ENCODE measurements at places on chromosomes 3 and 15.

GRCh38 chr15:69848551-69849231 lies 249.0 kb downstream of the TLE3 start:
- no peak for DNase-seq

DNA sequence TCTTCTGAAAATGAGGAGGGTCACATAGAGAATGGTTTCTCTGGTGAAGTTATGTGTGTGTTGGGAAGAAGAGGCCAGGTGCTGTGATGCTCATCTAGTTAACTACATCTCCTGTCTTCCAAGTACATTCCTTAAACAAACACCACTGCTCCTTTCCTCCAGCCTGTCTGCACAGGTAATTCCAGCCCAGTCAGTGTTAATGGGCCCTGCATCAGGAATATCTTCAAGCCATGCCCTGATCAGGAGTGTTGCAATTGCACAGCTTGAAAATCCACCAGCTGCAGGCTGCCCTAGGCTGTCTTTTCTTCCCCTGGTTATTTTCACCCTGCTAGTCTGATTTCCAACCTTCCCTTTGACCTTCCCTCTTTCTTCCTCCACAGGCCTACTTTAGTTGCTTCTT lies 41.9 kb upstream of the LMOD3 start:
- DNase-seq = no peak

DNA sequence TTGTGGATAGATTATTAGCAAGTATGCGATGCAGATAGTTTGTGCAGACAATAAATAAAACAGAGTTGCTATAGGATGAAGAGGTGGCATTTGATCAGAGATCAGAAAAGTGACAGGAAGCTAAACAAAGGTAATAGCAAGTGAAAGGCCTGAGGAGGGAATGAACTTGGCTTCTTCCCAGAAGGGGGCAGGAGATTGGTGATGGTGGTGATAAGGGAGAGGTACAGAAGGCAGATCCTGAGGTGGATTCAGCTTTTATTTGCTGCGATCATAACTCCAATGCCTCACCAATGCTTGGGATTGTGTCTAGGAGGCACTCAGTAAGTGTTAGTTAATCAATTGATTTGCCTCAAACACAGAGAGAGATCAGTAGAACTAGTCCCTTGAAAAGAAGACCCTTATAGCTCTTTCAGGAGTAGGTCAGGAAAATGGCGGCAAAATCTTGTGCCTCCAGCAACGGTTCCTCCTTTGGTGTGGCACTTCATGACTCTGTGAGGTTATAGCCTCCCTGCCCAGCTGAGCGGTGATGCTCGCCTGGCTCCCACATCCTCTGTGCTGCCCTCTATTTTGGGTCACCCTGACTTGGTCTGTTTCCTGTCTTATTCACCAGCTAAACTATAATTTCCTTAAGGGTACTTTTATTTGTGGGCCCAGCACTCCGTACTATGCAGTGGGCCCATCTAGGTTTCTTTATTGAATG lies 37.5 kb downstream of the TGFBR2 start:
- DNase-seq = peak; percentile 43

- DNase-seq = no peak
Observed at GRCh38 chr15:93289941-93290617, 201.1 kb upstream of the RGMA start.

GRCh38 chr15:41809526-41810220 lies 18.2 kb upstream of the JMJD7 start:
- no peak for DNase-seq

DNA sequence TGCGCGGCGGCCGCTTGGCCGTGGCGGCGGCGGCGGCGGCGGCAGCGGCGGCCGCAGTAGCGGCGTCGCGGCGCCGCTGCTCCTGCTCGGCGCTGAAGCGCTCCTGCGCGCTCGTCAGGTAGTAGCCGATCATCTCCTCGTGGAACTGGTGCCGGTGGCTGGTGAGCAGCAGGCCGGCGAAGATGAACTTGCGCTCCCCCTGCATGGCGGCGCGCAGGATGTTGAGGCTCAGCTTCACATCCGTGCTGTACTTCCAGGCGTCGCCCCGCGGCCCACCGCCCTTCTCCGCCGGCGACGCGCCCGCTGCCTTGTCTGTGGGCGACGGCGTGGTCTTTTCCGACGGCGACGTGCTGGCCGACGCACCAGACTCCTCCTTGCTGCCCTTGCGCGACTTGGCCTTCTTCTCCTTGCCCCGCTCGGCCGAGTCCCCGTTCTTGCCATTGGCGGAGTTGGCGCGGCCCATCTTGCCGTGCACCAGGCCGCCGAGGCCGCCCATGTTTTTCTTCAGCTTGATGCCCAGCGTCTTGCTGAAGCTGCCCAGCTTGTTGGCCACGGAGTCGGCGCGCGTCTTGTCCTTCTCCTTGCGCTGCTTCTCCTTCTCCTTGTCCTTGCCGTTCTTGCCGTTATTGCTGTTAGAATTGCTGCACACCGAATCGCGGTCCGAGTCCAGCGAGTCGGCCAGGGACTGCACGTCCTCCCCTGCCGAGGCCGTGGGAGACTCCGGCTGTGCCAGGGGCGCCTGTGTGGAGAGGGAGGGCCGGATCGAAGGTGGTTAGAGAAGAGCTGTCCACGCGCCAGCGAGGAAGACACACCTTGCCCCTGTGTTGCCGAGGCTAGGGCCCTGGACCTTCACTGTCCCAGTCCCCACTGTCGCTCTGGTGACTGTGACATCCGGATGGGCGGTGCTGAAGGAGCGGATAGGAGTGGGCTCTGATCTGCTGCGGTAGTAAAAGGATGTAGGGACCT lies 157.6 kb downstream of the KLF13 start:
- DNase-seq = peak; percentile 34

DNA sequence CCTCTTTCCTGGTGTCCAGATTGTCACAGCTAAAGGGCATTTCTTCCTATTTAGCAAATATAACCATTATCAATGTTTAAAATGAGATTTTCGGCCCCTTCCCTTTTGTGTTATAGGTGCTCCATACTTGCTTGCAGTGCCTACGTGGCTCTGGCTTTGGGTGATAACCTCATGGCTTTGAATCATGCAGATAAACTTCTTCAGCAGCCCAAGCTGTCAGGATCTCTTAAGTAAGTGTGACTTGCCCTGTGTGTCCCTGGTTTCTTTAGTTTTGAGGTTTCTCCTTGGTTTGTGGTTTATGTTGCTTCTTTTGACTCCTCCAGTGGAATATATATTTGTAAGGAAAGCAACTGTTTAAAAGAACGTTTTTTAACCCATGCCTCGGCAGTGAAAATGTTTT lies 58.5 kb upstream of the TRIM71 start:
- DNase-seq = no peak

DNA sequence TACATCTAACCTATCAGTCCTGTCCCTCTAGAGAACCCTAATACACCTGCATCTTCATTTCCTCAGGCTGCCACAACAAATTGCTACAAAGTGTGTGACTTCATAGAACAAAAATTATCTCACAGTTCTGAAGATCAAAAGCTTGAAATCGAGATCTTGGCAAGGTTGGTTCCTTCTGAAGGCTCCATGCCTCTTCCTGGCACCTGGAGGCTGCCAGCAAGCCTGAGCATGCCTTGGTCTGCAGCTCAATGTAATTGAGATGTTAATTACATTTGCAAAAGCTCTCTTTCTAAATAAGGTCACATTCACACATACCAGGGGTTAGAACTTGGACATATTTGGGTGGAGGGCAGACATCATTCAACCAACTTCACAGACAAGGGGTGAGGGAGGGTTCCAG lies 86.4 kb upstream of the ABHD17C start:
- no peak for DNase-seq

DNA sequence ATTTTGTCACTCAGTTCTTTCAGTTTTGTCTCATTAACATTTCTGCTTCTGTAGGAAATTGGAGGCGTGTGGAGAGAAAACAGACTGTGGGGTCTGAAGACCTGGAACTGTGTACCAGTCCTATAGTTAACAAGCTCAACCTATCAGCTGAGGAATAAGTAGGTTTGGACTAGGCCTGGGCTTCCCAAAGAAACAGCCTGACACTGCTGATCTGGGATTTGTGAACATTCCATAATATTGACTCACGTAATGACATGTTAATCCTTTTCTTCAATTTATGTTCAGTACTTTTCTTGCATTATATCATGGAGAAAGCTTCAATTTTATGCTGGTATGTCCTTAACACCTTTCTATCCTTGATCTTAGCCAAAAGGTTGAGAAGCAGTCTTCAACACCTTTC lies 181.6 kb upstream of the RORA start:
- DNase-seq = no peak

DNA sequence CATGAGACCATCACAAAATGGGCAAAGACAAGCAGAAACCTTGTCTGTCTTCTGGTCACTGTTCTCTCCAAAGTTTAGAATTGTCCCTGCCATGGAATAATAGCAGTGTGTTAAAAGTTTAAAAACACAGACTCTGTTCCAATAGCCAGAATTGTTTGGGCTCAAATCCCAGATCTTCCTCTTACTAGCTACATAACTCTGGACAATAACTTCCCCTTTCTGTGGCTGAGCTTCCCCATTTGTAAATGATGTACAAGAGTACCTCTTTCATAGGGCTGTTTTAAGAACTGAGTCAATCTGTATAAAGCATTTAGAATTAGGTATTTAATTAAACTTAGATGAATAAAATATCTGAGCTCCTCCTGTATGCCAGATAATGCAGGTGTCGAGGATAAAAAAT lies 623.0 kb downstream of the NTRK3 start:
- DNase-seq = no peak

DNA sequence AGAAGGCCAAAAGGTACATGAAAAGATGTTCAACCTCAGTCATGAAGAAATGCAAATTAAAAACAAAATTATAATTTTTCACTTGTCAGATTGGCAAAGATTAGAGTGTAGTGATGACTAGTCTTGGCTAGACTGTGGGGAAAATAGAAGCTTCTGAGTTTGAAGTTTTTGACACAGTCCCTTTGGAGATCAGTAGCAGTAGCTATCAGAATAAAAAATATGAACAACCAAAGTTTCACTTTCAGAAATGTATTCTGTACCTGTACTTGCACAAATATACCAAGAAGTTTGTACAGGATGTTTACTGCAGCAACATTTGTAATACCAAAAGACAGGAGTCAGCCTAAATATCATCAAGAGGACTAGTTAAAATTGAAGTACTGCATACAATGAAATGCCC lies 14.1 kb downstream of the ATP2C1 start:
- DNase-seq = no peak

DNA sequence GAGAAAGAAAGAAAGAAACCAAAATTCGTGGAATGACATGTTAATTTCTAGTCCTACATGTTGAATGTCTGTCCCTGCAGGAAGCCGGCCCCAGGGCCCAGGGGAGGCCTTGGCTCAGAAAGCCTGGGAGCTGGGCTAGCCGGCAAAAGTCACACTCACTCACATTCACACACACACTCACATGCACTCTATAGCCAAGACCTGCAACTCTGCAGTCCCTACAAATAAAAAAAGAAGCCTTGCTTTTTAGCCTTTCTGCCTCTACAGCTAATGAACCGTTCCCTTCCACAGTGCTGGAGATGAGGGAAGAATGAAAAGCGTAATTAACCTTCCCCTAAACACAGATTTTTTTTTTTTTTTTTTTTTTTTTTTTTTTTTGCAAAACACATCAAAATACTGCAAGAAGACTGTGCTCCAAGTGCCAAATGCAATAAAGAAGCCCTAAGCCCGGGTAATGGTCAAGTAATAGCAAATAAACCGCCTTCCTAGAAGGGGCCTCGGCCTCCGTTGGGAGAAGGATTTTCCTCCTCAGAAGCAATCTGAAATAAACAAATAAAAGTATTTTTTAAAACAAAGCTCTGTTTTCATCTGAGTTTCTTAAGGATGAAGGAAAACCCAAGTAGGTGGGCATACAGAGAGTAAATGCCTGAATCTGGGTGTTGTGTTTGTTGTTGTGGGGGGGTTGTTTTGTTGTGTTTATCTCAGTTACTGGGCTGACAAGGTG lies 4.3 kb downstream of the MECOM start:
- peak; percentile 66 for DNase-seq

GRCh38 chr3:104279617-104280016 lies 1087.1 kb upstream of the ALCAM start:
- no peak for DNase-seq

- no peak for DNase-seq
Observed at GRCh38 chr3:172276103-172276502, 172.2 kb downstream of the GHSR start.

GRCh38 chr3:124602980-124603627 lies 127.1 kb upstream of the UMPS start:
- DNase-seq = no peak

- DNase-seq = no peak
Observed at GRCh38 chr15:88003541-88004327, 252.8 kb downstream of the NTRK3 start.

DNA sequence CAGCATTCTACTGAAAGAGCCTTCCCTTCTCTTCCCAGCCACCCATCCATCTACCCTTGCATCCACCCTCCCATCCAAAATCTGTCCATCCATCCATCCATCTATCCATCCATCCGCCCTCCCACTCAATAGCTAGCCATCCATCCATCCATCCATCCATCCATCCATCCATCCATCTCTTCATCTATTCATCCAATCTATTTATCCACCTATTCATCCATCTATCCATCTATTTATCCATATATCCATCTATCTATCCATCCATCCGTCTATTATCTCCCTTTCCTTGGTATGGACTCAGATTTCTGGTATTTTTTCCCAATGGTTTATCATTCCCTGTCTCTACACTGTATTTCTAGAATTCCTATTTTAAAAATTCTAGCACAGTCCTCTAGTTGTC lies 46.1 kb upstream of the PPARG start:
- no peak for DNase-seq

DNA sequence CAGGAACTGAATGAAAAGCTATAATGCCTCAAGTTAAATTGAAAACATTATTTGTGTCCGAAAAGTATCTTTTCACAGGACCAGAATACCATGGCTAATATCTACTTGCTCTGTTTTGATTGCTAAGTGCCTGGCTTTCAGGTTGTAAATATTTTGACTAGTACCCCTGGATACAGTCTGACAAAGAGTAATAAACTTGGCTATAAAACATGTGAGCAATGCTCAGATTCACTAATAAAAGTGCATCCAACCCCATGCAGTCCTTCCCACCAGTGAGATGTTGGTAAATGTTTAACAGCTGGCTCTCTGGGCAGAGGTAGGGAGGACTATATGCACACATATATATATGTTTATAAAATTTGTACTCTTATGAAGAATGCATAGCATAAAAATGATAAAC lies 281.8 kb upstream of the TGFBR2 start:
- no peak for DNase-seq

DNA sequence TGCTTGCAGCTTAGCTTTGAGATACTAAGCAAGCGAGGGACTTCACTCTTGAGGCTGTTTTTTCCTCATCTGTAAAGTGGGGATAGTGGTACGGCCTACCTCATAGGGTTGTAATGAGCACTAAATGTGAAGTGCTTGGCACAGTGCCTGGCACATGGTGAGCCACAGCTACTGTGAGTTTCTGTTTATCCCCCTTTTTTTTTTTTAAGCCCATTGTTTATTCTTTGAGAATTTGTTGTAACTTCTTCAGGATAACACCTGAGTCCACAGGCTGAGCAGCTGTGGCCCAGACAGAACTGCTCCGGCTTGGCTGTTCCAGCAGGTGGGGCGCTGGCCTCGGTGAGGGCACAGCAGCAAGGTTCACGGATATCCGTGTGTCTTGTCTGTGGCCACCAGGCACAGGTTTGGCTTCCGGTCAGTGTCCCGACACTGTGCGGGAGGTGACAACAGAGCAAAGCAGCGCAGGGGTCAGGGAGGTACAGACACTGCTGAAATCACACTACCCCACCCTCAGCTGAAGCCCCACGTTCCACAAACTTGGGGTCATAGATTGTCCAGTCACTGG lies 7.3 kb upstream of the ISG20 start:
- no peak for DNase-seq
